ENCODE measurements at places on chromosomes 6 and 20.

DNA sequence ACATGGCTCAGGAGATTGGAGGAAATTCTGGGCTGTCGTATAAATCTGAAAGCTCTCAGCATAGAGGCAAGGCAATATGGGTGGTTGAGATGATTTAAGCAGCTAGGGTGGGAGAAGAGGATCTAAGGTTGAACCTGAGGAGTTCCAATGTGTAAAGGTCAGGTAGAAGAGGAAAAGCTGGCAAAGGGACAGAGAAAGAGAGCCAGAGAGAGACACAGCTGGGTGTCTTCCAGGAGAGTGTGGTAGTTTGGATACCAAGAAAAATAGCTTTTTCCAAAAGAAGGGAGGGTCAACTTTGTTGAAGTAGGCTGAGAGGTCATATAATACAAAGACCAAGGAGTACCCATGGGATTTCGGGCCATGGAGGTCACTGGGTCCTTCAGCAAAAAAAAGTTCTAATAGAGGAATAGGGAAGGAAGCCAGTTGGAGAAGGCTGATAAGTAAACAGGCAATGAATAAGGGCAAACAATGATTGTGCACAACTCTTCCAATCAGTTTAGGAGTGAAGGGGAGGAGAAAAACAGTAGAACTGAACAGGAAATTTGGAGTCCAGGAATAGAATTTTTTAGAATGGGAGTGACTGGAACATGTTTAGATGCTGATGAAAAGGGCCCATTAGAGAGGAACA is 135.1 kb downstream of the QRSL1 start:
- DNase-seq: no peak

DNA sequence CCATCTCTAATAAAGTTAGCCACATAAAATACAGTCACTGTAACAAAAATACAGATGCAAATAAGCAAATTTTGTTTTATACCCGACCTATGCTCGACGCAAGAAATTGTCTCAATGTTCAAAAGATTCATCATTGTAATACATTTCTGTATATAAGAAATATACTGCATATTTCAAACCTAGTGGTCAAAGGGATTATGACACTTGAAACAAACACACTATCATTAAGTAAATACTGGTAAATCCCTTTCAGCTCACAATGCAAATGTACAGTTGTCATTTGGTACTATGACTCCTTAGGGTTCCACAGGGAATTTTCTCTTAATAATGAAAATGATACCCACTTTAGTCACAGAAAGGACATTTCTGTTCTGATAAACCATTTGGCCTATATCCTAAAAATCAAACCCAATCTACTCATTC is 2.2 kb downstream of the HIVEP2 start:
- DNase-seq: no peak

GRCh38 chr6:43142101-43142500 is 29.0 kb upstream of the SRF start:
- no peak for DNase-seq

DNA sequence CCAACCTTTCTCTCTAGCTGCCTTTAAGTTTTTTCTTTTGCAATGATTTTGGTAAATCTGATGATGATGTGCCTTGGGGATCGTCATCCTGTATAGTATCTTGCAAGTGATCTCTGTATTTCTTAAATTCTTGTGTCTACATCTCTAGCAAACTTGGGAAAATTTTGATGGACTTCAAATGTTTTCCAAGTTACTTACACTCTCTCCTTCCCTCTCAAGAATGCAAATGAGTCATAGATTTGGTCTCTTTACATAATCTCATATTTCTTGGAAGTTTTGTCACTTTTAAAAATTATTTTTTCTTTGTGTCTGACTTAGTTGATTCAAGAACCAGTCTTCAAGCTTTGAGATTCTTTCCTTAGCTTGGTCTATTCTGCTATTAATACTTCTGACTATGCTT is 176.4 kb downstream of the TBC1D32 start:
- DNase-seq: no peak

DNA sequence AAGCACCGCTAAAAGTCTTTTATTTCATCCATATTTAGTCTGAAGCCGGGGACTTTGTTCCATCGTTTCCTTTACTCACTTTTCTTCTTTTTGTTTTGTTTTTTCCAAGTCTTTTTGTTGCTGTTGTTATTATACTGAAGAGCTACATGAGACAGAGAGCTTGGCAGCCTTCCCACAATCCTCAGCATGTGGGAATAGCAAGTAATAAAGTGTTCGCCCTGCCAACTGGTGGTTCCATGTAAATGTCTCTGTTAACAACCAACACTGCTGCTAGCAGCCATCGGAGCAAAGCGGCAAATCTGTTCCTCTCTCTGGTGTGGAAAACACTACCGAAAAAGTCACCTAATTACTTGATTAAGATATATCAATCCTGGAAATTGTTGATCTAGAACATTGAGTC is 437.8 kb upstream of the ID4 start:
- DNase-seq: no peak

GRCh38 chr6:65075705-65076230 is 631.3 kb downstream of the EYS start:
- no peak for DNase-seq

GRCh38 chr20:3382836-3383235 is 24.6 kb downstream of the DNAAF9 start:
- DNase-seq: no peak

DNA sequence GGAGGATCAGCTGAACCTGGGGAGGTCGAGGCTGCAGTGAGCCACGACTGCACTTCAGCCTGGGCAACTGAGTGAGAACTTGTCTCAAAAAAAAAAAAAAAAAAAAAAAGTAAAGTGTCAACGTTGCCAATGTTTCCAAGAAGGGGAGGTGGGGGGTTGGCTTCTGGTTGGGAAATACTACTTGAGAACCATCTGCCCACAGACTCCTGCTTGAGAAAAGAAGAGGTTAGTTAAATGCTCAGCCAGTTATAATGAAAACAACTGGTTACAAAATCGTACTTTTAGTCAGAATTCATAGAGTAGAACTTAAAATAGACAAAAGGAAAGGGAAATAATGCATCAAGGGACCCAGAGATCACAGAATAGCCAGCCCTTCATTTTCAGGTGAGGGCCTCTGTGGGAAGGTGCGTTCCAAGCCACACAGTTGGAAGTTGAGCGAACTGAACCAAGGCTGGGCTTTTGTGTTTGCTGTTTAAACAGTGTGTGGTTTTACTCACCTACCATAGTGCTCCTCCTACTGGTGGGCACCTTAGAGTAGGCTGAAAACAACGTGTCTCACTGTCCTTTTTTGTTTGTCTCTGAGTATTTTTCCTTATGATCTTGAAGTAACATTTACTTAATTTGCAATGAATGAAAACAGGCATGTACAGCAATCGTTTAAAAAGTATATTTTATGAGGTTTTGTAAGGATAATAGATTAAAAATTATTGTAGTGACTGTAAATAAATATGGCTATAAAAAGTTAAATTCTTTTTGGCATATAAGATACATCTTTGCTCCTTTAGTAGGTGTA is 200.7 kb downstream of the BCAS1 start:
- no peak for DNase-seq

DNA sequence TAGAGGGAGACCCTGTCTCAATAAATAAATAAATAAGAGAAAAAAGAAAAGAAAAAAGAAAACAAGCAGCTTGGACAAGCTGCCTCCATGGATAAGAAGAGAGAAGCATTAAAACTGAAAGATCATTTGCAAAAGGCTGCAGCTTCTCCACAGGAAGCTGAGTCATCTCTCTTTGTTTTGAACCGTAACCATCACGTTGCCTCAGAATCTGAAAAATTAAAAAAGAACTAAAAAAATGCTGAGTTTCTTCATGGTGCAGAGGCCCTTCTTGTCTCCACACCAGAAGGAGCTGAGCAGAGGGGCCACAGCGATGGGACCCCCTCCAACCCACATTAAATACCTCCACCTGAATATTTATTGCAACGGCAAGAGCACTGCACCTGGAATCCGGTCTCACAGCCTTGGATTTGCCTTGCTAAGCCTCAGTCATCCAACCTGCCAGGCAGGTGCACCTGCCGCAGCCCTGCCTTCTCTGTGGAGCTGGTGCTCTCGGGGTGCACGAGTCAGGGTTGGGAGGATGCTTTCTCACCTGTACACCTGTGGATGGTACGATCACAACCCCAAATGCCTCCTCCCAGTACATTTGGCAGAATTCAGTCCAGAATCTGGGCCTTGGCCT is 28.1 kb downstream of the TOX2 start:
- DNase-seq: no peak

- DNase-seq: no peak
Measured at GRCh38 chr6:10073341-10073740, 341.5 kb downstream of the TFAP2A start.

- no peak for DNase-seq
Measured at GRCh38 chr6:170493354-170493753, 59.8 kb downstream of the PSMB1 start.

- DNase-seq: no peak
Measured at GRCh38 chr6:107592806-107593205, 102.9 kb downstream of the SOBP start.

DNA sequence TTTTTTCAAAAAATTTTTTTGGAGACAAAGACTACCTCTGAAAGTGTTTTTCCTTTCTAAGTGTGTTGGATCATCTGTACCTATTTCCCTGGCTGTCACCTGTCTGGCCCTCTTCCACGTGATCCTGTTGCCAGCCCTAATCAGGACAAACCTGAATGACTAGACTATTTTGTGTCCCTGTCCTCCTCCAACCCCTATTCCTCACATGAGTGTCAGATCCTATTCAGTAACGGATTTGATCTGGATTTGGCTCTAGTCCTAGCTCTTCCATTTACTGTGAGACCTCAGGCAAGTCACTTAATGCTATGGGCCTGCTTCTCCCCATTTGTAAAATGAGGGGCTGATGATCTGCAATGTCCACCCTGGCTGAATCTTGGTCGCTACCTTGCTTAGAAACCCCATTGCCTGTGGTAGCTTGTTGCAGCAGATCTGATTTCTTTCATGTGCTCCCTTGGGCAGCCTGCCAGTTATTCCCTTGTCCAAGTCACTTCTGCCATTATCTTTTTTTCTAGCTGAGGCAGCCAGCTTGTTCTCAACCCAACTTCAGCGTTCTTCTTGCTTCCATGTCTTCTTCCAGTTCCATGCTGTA is 4.8 kb downstream of the PHF20 start:
- no peak for DNase-seq

GRCh38 chr20:10848810-10849370 is 175.1 kb upstream of the JAG1 start:
- no peak for DNase-seq

GRCh38 chr6:131023834-131024504 is 39.1 kb downstream of the EPB41L2 start:
- no peak for DNase-seq

DNA sequence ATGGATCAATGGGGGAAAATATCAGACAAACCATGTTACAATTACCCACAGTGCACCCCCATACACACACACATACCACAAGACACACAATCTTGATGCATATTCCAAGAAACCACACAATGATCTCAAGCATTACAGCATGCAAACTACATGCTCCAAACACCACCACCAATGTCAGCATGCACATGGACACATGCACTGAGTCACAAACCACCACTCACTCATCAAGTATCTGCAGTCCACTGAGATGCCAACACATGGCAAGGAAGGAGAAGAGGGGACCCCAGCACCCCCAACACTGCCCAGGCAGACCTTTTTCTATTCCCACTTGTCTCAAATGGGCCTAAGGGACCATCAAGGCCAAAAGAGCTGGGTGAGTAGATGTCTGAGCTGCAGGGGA is 91.6 kb downstream of the PREX1 start:
- DNase-seq: no peak

DNA sequence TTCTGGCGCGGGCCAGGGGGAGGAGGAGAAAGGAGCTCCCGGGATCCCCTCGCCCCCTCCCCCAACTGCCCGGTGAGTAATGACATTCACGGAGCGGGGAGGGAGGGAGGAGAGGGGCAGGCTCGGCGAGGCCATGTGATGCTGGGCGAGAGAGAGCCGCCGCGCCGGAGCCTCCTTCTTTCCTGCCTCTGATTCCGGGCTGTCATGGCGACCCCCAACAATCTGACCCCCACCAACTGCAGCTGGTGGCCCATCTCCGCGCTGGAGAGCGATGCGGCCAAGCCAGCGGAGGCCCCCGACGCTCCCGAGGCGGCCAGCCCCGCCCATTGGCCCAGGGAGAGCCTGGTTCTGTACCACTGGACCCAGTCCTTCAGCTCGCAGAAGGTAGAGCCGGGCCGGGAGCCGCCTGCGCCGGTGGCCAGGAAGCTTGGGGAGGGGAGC is at the start of gene GDAP1L1:
GDAP1L1 (plus strand) TSS at position 178 of the 441 bp plus-strand sequence; CDS start at position 205, 27 bp downstream.
- DNase-seq: no peak

- no peak for DNase-seq
Measured at GRCh38 chr6:165847407-165848085, 184.5 kb upstream of the PDE10A start.

GRCh38 chr6:106979435-106979884 is 4.9 kb upstream of the CD24 start:
- no peak for DNase-seq

DNA sequence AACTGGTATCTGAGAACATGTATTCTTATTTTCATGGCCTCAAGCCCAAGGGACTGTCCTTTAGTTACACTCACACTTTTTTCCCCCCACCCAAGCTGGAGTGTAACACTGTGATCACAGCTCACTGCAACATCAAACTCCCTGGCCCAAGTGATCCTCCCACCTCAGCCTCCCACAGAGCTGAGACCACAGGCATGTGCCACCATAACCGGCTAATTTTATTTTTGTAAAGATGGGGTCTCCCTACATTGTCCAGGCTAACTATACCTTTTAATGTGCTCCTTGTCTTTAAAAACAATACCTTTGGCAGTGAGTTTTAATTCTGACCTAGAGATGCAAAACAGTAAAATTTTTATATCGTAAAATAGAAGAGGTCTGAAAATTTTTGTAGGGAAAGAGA is 48.2 kb upstream of the FAM83C start:
- DNase-seq: no peak

- DNase-seq: no peak
Measured at GRCh38 chr6:33323623-33323948, 6.0 kb upstream of the ZBTB22 start.

DNA sequence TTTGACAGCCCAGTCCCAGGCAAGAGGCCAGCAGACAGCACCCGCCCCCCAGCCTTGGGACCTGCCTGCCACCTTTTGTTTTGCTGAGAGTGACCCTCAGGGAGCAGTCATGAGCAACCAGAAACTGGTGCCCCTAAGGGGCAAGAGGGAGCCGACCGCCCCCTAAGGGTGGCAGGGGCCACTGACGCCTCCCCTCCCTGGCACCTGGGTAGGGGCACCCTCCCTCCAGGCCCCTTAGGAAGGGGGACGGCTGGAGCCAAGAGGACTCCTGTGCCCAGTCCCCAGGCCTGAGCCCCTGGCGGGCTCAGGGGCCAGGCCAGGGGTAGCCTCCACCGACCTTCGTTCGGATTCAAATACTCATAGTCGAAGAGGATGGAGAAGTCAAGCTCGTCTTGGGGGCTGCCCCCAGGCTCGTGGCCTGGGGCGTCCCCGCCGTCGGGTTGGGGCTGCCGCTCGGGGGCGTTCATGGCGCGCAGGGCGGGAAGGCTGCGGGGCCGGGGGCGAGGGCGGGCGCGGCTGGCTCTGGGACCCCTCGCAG is 417 bp downstream of the NFATC2 start:
- no peak for DNase-seq

DNA sequence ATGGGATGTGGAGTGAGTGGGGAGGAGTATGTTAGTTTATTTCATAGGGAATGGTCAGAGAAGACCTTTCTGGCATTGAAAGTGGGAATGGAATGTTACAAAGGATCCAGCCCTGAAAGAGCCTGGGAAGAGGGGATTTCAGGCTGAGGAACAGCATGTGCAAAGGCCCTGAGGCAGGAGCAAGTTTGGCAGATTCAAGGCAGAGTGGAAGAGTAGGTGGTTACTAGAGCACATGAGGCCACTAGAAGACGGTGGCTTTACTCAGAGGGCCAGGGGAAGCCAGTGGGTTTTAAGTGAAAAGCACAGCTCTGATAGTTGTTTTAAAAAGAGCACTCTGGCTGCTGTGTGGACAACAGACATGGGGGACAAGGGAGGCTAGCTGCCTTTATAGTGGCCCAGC is 227.2 kb downstream of the ZMYND8 start:
- no peak for DNase-seq

- no peak for DNase-seq
Measured at GRCh38 chr6:119978274-119978889, 628.8 kb upstream of the MAN1A1 start.

All from cortex of kidney (tissue), 1 donor.